Suppressor macrophage (primary cell): ENCODE measurements at places on chromosomes 1 and 21.

DNA sequence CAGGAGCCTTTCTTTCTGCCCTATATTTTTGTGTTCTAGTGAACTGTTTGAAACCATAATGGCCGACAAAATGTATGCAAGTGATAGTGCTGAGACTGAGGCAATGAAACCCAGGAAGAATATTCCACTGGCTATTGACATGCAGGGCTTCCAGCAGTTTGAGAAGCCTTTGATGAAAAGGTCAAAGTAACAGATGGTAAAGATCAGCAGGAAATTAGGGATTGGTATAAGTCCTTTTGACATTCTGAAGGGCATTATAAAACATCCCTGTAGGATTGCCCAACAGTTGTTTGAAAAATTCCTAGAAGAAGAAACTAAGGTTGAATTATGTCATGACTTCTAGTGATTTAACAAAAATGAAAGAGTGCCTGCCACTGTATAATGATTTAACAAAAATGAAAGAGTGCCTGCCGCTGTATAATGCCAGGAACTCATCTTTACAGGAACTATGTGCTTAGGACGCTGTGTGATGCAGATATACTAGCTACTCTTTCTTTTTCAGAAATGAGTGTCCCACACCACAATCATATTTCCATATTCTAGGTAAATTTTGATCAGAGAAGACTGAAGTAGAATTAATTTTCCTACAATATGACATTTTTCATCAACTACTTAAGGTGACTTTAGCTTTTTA is 283.9 kb upstream of the ST6GALNAC5 start:
- no peak for DNase-seq

DNA sequence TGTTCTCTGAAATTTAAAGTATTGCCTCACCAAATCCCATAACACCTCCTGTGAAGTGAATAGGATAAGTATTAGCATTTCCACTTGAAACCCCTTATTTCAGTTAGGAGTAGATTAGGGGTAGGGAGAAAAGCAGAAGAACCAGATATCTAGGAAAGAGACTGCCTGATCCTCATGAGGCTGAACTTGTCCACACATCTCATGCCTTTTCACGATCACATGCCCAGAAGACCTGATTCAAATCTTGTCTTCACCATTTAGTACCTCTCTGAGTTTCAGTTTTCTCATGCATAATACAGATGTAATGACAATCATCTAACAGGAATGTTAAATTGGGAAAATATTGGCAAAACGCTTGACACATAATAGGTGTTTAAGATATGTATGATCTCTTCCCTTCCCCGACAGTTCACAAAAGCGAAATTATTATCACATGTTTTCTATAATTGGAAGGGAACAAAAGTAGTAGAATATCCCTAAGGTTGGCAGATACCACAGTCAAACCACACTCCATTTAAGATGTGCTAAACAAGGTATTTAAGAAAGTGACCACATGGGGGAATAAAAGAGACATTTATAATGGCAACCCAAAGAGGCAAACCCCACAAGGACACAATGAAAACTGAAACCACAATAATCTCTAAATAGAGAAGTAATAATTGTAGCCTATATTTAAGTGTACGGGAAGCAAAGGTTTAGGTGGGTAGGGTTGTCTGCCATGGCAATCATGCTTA is 25.2 kb downstream of the GFI1 start:
- DNase-seq = peak; percentile 60

DNA sequence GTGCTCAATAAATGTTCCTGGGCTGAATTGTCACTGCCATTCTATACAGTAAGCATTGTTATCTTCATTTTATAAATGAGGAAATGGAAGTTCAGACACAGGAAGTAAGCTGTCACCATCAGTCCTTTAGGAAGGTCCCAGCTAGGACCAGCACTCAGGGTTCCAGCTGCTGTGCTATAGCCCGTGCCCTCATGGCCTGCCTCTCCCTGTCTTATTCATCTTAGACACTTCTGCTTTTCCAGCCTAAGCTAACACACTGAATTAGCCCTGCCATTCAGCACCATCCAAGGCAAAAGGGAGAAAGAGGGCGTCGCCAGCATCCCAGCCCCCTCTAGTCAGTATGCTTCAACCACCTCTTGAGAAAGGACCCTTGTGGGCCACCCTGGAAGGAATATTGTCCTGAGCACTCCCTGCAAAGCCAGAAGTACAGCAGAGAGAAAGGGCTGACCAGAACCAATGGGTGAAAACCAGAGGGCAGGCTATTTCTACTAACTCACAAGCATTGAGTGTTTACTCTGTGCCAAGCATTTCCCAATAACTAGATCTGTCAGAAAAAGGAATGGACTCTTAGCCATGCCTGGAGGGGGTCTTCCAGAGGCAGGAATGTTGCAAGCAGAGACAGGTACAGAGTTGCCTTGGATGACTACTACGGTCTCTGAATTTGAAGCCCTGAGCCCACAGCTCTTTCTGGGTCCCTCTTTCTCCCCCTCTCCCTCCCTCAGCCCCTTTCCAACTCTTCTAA is 77.9 kb upstream of the NFIA start:
- DNase-seq = peak; percentile 35

DNA sequence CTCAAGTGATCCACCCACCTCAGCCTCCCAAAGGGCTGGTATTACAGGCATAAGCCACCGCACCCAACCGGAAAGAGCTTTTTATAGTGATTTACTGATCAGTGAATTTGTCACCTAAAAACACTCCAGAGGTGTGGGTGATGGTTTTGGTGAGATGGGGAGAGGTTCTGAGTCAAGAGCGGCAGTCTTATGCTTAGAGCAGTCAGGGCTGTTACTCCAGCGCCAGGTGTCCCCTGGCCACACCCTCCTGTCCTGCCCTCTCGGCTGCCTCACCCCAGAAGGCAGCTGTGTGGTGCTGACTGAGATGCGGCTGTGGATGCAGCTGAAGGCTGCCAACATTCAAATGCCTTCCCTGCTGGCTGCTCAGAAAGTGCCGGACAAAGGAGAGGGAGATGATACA is 94.5 kb upstream of the LPGAT1 start:
- DNase-seq = no peak

- DNase-seq = no peak
Measured at GRCh38 chr1:209845408-209845725, 17.6 kb downstream of the UTP25 start.

- peak; percentile 20 for DNase-seq
Measured at GRCh38 chr21:44742418-44743153, 31.2 kb upstream of the TSPEAR start.

DNA sequence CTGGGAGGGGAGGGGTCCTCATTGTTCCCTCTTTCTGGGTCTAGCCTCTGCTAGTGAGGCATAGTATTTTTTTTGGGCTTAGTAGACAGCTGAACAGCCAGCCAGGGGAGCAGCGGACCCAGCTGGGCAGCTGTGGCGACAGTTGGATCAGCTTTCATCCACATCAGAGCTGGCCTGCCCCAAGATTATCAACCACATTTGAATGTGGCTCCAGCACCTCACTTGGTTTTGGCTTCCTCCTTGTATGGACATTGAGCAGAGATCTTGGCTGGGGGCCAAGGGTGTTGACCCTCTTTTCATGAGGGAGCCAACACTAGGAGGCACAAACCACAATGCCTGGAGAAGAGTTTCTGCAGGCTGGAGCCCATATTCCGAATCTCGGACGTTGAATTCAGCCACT is 25.0 kb downstream of the WNT4 start:
- no peak for DNase-seq

DNA sequence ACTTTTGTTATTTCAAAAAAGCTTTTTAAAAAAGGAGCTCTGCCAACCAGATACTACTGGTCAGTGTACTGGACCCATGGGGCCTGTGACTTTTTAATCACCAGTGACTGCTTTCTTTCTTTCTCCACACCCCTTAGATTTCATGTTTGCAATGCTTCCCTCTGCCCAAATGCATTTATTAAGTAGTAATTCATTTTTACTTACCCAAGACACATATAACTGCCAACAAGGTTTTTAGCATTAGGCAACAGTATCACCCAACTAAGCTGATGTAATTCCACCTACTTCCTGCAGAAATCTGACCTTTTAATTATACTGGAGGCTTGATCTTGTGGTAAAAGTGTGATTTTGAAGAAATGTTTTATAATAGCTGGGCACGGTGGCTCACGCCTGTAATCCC is 12.5 kb downstream of the MECR start:
- DNase-seq = peak; percentile 74

- DNase-seq = no peak
Measured at GRCh38 chr1:56463376-56463775, 116.0 kb downstream of the PLPP3 start.

GRCh38 chr21:42245331-42246193 is 26.6 kb downstream of the ABCG1 start:
- DNase-seq = no peak

GRCh38 chr1:147605591-147605990 is 64.3 kb downstream of the BCL9 start:
- no peak for DNase-seq

- no peak for DNase-seq
Measured at GRCh38 chr1:14570514-14570913, 28.0 kb upstream of the KAZN start.

DNA sequence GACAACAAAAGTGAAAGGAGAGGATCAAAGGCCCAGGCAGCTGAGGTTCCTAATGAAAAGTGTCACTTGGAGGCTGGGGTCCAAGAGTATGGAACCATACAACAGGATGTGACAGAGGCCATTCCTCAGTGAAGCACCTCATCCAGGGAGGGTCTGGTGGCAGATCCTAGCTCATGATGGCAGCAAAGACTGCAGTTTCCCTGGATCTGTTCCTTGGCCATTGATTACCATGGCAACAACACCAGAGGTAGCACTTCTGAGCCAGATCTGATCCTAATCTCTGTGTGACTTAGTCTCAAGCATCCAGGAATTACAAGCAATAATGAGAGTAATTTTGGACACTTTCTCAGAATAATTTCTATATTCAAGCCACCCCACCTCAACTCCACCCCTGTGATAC is 12.9 kb downstream of the FAM177B start:
- no peak for DNase-seq

- no peak for DNase-seq
Measured at GRCh38 chr1:1758692-1759455, 19.4 kb downstream of the NADK start.

DNA sequence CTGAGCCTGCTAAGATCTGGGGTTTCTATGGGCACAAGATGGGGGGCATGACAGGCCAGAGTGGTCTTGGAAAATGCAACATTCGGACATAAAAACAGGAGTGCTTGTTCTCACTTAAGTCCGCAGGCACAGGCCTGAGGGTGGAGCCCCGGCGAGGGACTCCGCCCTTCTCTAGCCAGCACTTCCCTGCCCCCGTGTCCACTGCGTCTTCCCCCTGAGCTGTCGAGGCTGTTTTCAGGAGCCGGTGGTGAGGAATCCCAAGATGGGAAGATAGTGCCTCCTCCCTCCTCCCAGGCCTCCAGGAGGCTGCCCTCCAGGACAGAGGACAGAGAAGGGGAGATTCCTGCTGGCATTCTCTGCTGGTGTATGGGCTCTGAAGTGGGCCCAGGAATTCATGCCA is 105.2 kb downstream of the TLR5 start:
- DNase-seq = no peak

DNA sequence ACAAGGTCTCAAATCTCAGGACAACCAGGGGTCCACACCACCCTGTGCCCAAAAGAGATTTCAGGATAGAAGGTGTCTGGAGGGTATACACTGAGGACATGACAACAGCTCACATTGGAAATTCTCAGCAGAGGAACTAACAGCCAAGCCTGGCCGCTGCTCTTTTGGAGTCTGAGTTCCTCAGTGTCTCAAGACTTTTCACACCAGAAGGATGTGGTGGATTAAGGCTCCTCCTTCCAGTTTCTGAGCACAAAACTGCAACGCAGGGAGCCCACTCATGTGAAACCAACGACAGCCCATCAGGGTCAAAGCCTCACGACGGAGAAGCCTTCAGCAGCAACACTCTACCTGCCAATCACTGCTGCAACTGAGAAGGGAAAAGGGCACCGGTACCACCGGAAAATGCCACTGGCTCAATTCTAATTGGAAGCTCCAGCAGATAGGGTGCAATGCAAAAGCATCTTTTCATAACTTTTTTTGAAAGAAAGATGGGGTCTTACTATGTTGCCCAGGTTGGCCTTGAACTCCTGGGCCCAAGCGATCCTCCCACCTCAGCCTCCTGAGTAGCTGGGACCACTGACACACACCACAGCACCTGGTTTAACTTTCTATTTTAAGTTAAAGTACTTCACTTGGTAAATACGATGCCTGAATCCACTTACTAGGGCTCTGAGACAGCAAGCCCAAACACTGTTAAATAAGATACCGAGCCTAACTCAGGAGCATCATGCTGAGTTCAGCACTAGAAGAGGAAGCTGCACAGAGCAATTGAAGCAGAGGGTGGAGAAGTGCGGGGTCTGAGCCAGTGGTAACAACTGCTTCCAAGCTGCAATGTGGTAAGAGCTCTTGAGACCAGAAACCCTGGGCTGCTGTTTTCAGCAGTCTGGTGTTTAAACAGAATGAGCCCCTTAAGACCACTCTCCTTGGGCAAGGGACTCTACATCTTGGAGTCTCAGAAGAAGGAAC is 7.8 kb downstream of the CAPZB start:
- peak; percentile 85 for DNase-seq

GRCh38 chr1:52365071-52365745 is 797 bp downstream of the CC2D1B start:
- DNase-seq = peak; percentile 88

GRCh38 chr1:33408093-33408436 is 22.8 kb downstream of the PHC2 start:
- DNase-seq = no peak

DNA sequence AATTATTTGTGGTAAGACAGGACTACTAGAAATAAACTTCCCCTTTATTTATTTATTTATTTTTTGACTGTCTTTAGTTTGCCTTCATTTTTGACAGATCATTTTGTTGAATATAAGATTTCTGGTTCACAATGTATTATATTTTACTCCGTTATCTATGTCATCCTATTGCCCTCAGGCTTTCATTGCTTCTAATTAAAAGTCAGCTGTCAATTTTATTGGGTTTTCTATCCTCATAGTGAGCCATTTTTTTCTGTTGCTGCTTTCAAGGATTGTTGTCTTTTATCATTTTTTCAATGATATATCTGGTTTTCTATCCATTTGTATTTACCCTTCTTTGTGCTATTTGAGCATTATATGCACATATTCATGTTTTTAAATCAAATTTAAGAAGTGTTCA is 866.2 kb downstream of the LRRIQ3 start:
- DNase-seq = no peak

DNA sequence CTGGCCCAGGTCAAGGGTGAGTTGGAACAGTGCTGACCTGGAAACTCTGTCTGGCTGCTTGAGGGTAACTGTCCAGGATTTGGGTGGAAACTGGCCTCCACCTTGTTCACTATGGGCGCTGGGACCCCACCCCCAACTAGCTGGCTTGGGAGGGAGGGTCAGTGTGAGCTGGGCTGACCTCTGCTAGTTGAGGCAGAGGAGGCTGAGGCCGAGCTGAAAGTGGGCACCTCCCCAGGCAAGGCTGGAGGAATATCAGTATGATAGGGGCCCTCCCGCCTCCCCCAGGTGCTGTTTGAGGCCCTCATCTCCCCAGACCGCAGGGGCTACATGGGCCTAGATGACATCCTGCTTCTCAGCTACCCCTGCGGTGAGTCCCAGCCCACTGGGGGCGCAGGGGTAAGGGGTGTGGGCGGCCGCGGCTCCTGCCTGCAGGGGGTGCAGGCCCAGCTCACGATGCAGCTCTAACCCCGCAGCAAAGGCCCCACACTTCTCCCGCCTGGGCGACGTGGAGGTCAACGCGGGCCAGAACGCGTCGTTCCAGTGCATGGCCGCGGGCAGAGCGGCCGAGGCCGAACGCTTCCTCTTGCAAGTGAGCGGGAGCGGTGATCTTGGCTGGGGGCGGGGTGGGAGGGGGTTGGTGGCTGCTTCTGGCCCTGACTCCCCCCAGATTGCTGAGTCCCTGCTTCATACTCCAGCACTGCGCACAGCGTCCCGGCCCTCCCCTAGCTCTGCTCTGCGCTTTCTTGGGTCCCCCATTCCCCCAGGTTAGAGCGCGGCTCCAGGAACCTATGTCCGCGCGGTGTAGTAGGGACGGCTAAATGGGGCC is 22.9 kb downstream of the PTPRU start:
- DNase-seq = peak; percentile 44
